ENCODE measurements at places on chromosomes 3 and 15.

- DNase-seq = no peak
Observed at GRCh38 chr15:94135486-94136147, 95.7 kb upstream of the MCTP2 start.

DNA sequence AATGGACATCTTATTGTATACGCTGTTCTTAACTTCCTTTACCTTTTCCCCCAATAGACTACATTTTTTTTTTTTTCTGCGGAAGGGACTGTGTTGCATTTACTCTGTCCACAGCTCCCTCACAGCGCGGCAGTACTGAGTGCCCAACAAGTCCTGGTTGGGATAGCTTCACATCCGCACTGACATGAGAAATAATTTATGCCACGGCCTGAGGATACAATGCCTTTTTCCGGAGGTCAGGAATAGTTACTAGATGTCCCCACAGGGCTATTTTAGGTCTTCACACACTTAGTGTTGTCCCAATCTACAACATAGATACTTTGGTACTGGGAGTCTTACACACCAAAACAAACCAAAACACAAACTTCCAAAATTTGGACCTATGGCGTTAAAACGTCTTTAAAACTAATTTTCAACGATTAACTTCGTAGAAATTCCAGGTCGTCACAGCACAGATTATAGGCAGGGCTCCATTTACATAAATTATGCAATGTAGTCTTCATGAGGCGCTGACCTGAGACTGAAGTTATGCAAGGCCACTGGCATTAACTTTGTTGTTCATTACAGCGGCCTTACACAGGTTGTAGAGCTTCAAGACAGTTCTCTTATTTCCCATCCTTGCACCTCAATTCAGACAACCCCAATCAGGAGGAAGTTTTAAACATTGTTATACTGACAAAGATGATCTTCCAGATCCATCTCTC lies 989 bp upstream of the PPIB start:
- no peak for DNase-seq

DNA sequence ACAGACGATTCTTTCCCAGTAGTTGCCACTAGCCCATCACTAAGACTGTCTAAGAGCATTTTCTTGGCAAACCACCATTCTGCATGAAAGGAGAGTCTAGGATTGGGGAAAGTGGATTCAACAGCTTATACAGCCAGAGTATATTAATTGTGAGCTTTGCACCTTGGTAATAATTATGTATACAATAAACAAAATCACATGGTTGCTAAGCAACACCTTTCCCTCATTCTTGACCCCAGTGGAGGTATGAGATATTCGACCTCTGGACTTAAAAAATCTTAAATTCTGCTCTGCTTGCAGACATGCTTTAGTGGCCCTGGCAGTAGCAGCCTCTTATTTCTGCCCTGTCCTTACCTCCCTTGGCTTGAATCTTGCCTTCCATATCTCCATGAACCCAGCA lies 73.1 kb downstream of the PPP2R3A start:
- no peak for DNase-seq

DNA sequence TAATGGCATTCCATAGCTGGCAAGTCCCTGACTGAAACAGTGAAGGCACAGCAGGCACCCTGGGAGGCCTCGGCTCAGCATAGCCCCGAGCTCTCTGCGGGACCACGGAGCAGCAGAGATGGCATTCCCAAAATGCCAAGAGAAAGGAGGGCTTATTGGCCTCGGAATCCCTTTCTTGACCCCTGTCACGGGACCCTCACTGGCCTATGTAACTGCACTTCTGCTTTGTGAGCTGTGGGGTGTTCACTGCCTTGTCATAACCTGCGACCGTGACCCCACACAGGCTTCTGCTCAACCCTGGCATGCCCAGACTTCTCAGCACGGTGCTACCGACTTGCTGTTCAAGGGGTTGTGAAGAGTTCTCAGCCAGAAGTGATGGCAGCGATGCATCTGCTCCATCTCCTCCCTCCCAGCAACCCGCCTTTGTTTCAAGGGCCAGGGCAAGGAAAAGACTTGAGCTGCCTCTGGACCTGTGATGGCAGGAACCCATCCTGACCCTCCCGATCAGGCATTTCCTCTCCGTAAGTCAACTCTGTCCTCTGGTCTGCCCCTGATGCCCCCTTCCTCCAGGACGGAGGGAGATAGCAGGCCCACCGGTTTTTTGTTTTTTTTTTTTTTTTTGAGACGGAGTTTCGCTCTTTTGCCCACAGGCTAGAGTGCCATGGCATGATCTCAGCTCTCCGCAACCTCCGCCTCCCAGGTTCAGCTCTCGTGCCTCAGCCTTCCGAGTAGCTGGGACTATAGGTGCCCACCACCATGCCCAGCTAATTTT lies 30.5 kb downstream of the EHD4 start:
- DNase-seq = no peak

- DNase-seq = no peak
Observed at GRCh38 chr3:84299329-84299728, 659.5 kb upstream of the CADM2 start.

- no peak for DNase-seq
Observed at GRCh38 chr15:85673326-85673725, 121.4 kb downstream of the KLHL25 start.

DNA sequence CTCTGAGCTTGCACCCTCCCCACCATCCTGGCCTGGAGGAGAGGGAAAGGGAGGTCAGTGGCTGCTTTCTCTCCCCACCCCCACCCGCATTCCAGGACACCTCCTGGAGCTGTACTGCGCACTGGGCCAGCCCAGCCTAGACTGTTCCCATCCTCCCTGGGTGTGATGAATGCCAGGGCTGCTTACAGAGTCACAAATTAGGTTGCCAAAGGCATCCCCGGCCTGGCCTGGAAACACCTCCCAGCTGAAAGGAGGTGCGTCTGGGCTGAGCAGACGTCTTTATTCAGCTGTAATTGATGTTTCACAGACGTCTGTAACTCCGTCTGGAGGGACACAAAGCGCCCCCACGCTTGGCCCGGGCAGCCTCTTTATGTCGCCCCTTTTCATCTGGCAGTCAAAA lies 47.6 kb downstream of the RHCG start:
- peak; percentile 47 for DNase-seq

DNA sequence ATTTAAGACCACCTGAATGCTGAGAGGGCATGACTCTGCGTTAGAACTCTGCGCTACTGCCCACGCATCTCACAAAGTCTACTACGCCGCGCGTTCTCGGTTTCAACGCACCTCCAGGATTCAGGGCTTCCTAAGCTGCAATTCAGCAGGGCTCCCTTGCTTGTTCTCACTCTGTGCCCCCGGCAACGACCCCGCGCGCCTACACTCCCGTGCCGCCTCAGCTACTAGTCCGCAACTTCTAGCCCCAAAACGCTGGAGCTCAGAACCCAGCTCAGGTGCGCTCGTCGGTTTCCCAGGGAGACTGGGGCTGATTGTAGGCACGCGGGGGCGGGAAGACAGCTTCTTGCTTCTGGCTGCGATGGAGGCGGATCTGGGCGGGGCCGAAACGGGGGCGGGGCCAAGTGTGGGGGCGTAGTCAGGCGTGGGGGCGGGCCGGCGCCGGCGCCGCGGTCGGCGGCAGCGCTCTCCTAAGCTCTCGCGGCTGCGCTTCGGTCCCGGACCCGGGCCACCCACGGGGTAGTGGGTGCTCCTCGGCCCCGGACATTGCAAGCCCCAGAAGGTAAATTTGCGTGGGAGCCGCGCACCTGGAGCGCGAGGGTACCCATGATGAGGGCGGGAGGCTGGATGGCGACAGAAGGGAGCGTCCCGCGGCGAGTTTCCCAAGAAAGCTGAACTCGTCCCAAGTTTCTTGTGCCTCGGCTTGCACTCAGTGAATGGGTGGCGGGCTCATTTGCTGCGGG lies at the start of gene ARHGEF26:
ARHGEF26 (plus strand) TSS at position 430 of the 740 bp plus-strand sequence. CDS start 603 bp downstream, outside the sequence.
- DNase-seq = peak; percentile 74

- no peak for DNase-seq
Observed at GRCh38 chr3:130973406-130973805, 53.2 kb downstream of the ASTE1 start.

DNA sequence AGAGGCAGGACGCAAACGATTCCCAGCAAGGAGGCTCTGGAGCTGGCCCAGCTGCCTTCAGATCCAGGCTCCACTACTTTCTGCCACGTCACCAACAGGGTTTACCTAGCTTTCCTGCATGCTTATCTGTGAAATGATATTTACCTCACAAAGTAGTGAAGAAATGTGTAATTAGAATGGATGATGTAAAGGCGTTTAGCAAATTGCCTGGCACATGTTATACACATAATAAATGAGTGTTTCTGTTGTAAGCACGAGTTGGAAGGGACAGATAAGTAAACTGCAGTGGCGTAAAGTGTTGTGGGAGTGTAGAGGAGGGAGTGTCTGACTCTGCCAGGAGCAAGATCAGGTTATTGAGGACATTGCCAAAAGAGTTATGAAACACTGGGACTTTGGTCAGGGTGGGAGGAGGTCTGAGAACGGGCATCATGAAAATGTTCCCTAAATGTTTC lies 3.5 kb upstream of the CHAC1 start:
- no peak for DNase-seq

DNA sequence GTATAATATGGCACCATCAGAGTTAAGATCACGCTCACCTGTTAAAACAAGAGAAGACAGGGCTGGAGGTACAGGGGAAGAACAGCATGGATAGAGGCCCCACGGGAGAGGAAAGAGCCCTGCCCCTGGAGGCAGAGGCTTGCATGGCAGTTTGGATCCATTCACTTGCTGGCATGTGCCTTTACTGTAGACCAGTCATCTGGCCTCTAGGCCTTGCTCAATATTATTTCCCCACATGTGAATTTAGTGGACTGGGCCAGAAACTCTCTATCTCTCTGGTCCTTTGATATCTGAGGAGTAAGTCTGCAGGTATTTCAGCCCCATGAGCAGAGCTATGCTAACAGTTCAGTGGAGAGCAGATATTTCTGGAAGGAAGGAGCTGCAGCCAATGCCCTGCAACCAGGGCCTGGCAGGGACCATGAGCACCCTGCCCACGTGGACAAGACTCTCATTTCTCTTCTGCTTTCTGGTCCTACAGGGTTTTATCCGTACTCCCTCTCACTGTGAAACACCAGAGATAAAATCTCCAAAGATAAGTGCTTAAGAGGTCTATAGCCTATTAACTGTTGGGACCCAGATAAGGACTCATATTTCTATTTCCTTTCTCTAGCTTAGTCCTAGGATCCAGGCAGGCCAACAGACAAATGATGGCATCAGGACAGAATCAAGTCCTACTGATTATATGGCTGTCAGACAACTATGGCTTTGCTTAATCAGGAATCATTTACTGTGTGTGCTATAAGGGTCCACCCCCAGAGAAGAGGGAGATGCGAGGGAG lies 65.0 kb downstream of the CLDN11 start:
- DNase-seq = no peak

DNA sequence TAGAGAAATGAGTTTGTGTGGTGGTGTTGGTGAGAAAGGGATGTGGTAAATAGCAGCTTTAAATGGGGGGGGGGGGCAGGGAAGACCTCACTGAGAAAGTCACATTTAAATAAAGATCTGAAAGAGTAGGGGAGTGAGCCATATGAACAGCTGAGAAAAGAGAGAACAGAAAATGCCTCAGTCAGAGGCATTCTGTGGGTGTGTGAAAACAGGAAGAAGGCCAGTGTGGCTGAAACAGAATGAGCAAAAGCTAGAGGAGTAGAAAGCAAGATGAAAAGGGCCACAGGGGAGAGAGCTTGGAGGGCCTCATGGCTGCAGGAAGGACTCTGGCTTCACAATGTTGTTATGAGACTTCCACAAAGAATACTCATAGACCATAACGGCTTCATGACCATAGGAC lies 783.3 kb downstream of the ZPLD1 start:
- DNase-seq = no peak

DNA sequence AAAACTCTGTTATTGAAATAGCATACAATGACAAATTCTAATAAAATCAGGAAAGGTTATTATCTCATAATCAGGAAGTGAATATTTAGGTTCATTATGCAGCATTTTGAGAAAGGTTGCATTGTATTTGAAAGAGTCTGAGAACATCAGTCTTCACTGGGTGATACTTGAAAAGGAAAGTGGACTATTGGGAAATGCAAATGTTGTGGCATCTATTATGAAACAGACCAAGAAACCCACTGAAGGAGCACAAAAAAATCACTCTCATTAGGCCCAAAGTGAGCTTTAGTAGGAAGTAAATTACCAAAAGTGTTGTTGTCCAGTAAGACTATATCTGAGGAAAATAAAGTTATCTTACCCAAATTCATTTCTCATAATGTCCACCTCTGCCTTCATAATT lies 90.8 kb downstream of the ZPLD1 start:
- DNase-seq = no peak

DNA sequence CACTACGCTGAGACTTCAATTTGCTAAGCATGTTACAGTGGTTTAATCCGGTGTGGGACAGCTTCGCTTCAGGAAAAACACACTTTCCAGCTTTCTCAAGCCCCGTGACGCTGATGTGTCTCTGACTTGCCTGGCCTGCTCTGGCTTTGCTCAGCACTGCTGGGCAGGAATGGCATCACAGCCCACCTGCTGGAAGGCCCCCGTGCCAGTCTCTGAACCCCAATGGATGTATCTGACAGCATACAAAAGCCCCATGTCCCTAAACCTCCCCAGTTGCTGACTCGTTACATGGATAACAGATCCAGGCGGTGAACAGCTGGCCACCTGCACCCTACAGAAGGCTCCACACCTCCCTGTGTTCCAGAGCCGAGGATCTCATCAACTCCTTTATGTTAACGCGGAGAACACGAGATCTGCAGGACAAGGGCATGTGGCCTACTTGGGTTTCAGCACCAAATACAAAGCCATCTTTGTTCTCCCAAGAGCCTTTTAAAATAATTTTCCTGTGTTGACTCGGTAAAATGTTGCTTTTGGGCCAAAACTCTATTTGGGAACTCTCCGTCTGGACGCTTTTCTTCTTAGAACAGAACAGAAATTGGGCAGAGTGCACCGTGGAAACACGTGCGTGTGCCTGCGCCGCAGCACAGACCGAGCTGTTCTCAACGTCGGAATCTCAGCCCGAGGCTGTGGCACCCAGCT lies 61.4 kb downstream of the ATP10A start:
- DNase-seq = no peak

GRCh38 chr15:56778761-56779160 lies 45.5 kb upstream of the ZNF280D start:
- DNase-seq = no peak

GRCh38 chr3:35721628-35722027 lies 82.3 kb downstream of the ARPP21 start:
- no peak for DNase-seq

Data from putamen (tissue), 1 donor.